NCI-H446 (cell line): ENCODE measurements at places on chromosomes 6 and 20.

GRCh38 chr6:139029470-139030227, 1.1 kb downstream of the ABRACL start:
- DNase-seq = no peak

- no peak for DNase-seq
These were observed 305.8 kb downstream of the CD83 start for GRCh38 chr6:14423330-14423729.

DNA sequence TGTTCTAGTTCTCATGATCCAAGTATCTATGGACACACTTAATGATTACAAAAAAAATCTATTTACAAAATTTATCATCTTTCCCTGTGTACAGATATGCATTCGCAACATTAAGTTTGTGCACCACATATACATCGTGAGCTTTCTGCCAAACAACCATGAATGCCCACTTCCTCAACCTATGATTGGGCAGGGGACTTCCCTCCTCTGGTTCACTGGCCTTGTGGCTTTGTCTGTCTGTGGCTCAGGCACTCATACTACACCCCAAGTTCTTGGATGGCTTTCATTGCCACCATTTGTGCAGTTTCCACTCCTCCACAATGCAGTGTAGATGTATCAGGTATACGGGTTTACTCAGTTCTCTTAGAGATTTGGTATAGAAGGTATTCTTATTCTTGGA, 74.9 kb downstream of the HS3ST5 start:
- no peak for DNase-seq

GRCh38 chr20:1934156-1934555, 38.9 kb downstream of the SIRPA start:
- DNase-seq = peak; percentile 37

DNA sequence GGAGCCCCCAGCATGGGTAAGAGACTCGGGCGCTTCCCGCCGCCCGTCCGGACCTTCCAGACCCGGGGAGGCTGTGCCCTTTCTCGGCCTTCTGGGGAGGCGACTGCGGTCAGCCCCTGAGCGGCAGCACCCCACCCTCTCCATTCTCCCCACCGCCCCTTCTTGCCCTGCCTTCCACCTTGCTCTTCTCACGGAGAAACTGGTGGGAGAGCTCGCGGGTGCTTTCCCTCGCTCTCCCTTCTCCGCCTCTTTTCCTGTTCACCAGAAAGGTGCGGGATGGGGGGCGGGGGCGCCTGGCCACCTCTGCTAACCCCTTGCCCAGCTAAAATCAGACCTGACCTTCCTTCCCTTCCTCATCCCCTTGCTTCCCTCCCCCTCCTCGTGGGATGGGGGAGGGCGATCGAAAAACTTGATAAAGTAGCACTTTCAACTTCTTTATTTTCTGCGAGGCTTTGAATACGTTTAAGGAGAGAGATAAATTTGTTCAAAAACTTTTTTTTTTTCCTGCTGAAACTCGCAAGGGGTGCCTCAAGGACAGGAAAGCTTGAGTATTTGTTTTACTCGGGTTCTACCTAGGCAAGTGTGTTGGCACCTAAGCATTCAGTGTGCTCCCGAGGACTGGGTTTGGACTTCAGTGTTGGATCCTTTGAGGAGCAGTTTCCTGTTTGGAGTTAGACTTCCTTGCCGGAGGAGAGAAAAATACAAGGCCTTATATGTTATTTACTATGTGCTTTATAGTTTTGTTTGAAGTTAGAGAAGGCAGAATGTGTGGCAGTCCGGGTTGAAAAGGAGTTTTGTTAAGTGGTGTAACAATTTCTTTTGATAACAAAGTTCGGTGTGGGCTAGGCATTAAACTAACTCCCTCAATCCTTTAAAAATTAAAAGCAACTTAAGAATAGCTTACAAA, 897 bp downstream of the CD2AP start:
- peak; percentile 7 for DNase-seq
